Jurkat, Clone E6-1 (cell line): ENCODE measurements at places on chromosomes 7 and 10.

DNA sequence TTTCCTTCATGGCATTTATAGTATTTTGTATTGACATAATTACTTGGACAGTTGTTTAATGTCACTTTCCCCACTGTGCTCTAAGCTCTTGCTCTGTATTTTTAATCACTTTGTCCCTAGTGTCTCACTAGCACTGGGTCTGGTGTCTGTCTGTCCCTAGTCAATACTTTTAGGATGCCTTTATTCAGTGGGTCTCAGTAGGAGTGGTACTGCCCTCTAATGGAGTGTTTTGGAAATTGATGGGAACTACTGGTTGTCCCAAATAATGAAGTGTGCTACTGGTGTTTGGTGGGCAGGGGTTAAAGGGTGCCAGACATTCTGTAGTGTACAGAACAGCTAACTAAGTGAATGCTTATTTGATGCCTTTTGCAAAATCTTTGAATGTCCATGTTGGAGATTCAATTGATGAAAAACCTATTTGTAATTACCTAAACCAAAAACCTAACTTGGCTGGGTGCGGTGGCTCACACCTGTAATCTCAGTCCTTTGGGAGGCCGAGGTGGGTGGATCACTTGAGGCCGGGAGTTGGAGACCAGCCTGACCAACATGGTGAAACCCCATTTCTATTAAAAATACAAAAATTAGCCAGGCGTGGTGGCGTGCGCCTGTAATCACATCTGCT, 33.3 kb downstream of the CDK14 start:
- DNase-seq: peak; percentile 18

DNA sequence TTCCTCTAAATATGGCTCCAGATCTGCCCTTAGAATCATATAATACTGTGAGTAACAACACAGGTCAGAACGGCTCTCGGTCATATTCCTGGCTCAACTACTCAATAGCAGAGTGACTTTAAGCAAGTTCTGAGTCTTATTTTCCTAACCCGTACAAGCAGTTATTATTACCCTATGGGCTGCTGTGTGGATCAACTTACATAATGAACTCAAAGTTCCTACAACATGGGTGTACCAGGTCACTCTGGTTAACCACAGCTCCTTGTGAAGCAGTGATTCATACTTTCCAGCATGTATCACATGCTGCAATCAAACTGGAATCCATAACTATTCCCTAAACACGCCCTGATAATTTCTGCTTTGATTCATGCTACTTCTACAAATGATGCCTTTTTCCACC, 107.3 kb downstream of the LRRN3 start:
- no peak for DNase-seq

DNA sequence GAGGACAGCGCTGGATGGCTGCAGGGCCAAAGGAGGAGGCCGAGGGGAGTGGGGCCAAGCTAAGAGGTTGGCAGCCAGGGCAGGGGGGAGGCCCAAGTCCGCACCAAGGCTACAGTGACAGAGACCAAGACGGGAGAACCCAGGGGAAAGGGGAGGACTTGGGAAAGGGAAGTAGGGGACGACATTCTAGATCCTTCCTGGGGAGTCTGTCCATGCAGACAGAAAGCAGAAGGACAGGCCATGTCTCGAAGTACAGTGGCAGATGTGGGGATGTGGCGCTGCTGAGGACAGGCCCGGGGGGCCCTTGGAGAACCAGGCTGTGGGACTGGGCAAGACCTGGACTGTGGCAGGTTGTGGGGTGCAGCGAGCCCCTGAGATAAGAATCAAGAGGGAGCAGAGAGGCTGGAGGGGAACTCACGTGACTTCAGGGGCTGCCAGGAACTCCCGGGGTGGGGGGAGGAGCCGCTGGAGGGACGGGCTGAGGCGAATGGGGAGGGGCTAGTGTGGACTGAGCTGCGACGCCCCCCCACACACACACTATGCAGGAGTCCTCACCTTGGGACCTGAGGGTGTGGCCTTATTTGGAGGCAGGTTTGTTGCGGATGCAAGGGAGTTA, 68.5 kb upstream of the TNRC18 start:
- DNase-seq: no peak

DNA sequence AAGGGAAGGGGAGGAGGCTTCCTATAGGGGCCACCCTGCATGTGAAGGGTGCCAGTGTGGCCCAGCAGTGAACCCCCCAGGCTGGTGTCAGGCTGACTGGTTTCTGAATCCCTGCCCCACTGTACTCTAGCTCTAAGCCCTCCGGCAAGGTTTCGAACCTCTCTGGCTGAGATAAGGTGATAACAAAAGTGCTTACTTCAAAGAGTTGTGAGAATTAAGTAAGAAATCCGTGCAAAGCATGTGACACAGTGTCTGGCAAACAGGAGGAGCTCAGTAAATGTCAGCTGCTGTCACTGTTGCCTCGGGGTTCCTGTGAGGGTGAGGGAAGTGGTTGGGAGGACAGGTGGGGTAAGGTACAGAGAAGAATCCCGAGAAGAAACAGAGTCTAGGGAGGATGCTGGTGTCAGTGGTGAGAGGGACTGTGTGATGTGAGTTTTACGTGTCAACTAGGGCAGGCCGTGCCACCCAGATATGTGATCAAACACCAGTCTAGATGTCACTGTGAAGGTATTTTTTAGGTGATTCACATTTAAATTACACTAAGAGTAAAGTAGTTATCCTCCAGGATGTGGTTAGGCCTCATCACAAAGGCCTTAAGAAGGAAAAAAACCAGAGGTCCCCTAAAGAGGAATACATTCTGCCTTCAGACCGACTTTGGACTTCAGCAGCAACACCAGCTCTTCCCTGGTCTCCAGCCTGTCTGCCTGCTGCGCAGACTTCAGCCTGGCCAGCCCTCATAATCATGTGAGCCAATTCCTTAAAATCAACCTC, 64.4 kb downstream of the BPGM start:
- DNase-seq: peak; percentile 60

- no peak for DNase-seq
Measured at GRCh38 chr7:106814887-106815286, 50.2 kb upstream of the PIK3CG start.

GRCh38 chr7:45363669-45364068, 206.1 kb downstream of the RAMP3 start:
- DNase-seq: no peak
